Activated CD8-positive, alpha-beta T cell treated with anti-CD3 and anti-CD28 coated beads, Interleukin-2, amount 10 ng/mL, durations not matched to agents 7 days and 5 days (primary cell): ENCODE measurements at places on chromosomes 5 and 9. TPM values are rescaled to one million over a fixed set of nuclear protein-coding genes. Genes with fewer than 3 reads are reported as not detected.

The LIFR gene
- total RNA-seq, result not detected

The FAM221B gene
- not detected for total RNA-seq

The C5orf46 gene
- not detected for total RNA-seq

The AK6 gene
- 36.8 TPM for total RNA-seq

The PCDHGB3 gene
- 0.16 TPM for total RNA-seq

- H3K27me3 ChIP-seq, result peaks cover 33% of the 10 kb centered on the region
- H3K36me3 ChIP-seq, result no peaks in the 10 kb centered on the region
- no peak within 1 kb of the TSS for H3K4me3 ChIP-seq
- DNase-seq, result no peak
- no peak within 1 kb of the TSS for H3K27ac ChIP-seq
Measured at GRCh38 chr5:41510176-41510831, at the start of gene PLCXD3. PLCXD3 (minus strand) TSS chr5:41510601; CDS start chr5:41510526, 75 bp downstream.

GRCh38 chr5:2749514-2750025, 1.9 kb downstream of the IRX2 start:
- no peak for DNase-seq
- peaks cover 13% of the 10 kb centered on the region for H3K36me3 ChIP-seq
- peaks cover 60% of the 10 kb centered on the region for H3K27me3 ChIP-seq
- H3K27ac ChIP-seq, result peak overlapping the region; percentile 82

DNA sequence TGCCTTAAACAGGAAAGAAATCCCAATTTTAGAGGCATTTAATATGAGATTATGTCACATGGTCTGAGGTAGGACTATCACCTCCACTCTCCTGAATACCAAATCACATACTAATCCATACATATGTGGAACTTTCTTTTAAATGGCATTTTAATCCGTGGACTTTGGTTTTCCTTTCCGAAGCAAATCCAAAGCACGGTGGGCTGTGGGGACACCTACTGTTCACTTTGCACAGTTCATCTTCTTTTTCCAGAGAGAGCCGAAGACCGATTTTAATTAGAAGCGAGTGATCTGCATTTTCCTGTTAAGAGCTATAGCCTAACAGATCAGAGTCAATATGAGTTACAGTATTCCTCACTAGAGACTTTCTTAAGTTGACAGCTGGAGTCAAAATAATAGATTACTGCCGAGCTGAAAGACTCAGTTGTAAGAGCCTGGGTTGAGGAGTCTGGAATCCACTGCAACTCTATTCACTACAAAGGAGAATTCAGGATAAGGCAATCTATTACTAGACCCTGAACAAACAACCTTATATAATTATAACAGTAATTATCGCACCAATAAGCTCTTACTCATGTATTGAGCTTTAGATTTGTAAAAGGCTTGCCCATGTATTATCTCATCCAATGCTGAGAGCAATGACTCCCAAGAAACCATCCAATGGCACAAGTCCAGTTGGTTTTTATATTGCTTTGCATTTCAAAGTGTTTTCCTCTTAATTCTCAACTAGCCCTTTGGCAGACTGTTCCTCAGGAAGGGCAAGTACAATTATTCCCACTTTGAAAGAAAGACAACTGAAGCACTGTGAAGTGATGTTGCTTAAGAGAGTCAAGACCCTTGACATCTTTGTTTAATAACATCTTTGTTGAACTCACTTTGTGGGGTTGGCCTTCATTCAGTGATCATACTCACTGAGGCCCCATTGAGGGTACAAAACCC, 144.7 kb downstream of the TRPM6 start:
- H3K4me1 ChIP-seq, result no peaks in the 10 kb centered on the region
- DNase-seq, result peak; percentile 29
- no peak overlapping the region for H3K27ac ChIP-seq
- H3K27me3 ChIP-seq, result peaks cover 24% of the 10 kb centered on the region

DNA sequence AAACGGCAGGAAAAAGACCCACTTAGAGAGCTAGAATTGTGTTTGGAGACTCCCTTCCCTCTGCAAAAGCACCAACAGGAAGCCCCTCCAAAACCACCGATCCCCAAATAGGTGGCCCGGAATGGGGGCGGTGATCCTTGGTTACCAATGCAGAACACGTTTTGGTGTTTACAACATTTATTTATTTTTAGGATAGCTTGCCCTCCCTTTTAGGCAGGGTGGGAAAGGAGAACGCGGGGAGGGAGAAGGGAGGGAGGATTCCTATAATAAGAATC, 579 bp upstream of the NTRK2 start:
- H3K4me3 ChIP-seq, result no peak overlapping the region
- no peak overlapping the region for H3K27ac ChIP-seq

GRCh38 chr5:31769530-31769929, 130.6 kb downstream of the PDZD2 start:
- H3K4me1 ChIP-seq, result no peaks in the 10 kb centered on the region
- no peaks in the 10 kb centered on the region for H3K36me3 ChIP-seq
- DNase-seq, result no peak
- no peak overlapping the region for H3K27ac ChIP-seq
- H3K4me3 ChIP-seq, result no peak overlapping the region
